ENCODE measurements at places on chromosomes 3 and 15.

- no peaks in the 10 kb centered on the region for H3K27me3 ChIP-seq
- H3K4me3 ChIP-seq, result no peak overlapping the region
- DNase-seq, result no peak
- no peaks in the 10 kb centered on the region for H3K36me3 ChIP-seq
- no peak overlapping the region for H3K27ac ChIP-seq
- no peaks in the 10 kb centered on the region for H3K4me1 ChIP-seq
Observed at GRCh38 chr3:105561876-105562275, 195.2 kb downstream of the ALCAM start.

DNA sequence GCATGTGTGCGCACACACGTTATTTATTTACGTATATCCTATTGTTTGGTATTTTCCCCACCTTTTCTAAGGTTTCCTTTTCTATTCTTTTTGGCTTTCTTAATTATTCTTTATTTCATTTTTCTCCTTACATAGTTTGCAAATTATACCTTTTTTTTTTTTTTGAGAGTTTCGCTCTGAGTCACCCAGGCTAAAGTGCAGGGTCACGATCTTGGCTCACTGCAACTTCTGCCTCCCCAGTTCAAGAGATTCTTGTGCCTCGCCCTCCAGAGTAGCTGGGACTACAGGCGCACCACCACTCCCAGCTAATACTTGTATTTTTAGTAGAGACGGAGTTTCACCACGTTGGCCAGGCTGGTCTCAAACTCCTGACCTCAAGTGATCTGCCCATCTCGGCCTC lies 20.0 kb upstream of the CILP start:
- no peak overlapping the region for H3K27ac ChIP-seq
- no peak overlapping the region for H3K4me3 ChIP-seq
- H3K27me3 ChIP-seq, result no peaks in the 10 kb centered on the region
- no peak for DNase-seq
- H3K4me1 ChIP-seq, result no peaks in the 10 kb centered on the region
- H3K36me3 ChIP-seq, result no peaks in the 10 kb centered on the region

- H3K27me3 ChIP-seq, result no peaks in the 10 kb centered on the region
- H3K4me1 ChIP-seq, result no peaks in the 10 kb centered on the region
- H3K27ac ChIP-seq, result no peak overlapping the region
Observed at GRCh38 chr3:154969366-154969765, 110.8 kb upstream of the MME start.

DNA sequence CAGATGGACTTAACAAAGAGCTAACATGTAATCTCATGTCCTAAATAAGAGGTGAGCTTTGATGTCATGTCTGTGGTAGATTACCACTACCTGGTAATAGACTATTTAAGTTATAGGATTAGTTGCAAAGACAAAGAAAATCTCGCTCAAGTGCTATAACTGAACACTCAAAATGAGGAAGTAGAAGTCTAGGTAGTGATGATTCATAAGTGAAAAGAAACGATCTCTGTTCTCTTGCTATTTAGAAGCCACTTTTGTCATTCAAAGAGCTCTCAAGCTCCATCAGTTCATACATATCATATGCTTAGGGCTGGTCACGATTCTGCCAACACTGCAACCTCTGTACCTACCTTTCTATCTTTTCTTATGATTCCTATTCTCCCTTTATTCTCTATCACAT lies 110.9 kb downstream of the EDEM1 start:
- H3K4me1 ChIP-seq, result no peaks in the 10 kb centered on the region
- no peaks in the 10 kb centered on the region for H3K36me3 ChIP-seq
- DNase-seq, result no peak
- no peak overlapping the region for H3K27ac ChIP-seq
- H3K27me3 ChIP-seq, result no peaks in the 10 kb centered on the region

GRCh38 chr3:116070061-116070460 lies 375.2 kb downstream of the LSAMP start:
- H3K27ac ChIP-seq, result no peak overlapping the region
- H3K4me1 ChIP-seq, result no peaks in the 10 kb centered on the region
- no peaks in the 10 kb centered on the region for H3K27me3 ChIP-seq
- no peak overlapping the region for H3K4me3 ChIP-seq

- H3K27me3 ChIP-seq, result peaks cover 37% of the 10 kb centered on the region
- peak; percentile 49 for DNase-seq
- no peak overlapping the region for H3K27ac ChIP-seq
Observed at GRCh38 chr3:184525337-184526087, 36.1 kb upstream of the EPHB3 start.

DNA sequence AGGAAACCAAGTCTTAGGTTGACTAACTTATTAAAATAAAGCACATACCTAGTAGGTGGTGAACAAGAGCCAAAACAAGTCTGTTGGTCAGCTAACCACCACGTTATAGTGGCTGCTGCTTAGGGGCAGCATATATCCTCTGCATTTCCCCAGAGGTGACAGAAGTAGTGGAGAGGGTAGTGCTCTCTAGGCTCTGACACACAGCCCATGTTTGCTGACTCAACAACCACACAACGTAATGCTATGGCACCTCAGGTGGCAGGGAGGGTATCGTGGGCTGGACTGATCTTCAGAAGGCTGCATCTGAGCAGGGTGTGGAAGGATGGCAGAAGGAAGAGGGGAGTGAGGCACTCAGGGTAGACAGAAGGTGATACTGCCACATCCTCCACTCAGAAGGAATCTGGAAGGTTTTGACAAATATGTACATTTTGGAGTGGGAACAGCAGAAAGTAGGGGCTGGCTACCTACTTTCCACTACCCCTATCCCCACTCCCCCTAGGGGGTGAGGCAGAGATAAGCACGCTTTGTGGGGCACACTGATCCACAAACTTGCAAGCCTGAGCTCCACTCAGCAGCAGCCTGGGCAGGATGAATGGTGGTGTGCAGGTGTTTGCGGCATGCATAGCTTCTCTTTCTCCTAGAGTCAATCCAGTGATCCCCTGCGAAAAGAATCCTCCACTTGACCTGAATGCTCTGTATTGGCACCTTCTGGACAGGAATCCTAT lies 178.1 kb downstream of the RORA start:
- H3K27ac ChIP-seq, result no peak overlapping the region
- H3K4me3 ChIP-seq, result no peak overlapping the region
- no peaks in the 10 kb centered on the region for H3K27me3 ChIP-seq
- H3K36me3 ChIP-seq, result no peaks in the 10 kb centered on the region

DNA sequence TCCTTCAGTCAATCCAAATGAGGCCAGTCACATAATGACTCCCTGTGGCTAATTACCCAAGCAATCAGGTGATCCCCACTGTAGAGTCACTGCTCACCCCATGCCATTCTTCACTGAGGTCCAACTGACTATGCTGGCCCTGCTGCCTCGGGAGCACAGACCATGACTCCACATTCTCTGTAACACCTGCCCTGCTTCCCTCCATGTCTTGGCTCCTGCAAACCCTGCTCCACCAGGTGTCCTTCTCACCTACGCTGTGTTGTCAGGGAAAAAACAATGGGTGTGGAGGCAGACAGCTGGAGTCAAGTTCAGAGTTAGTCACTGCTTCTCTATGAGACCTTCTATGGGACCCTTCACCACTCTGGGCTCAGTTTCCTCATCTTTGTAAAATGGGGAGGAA lies 6.1 kb upstream of the SFMBT1 start:
- DNase-seq, result no peak
- no peak overlapping the region for H3K4me3 ChIP-seq
- no peaks in the 10 kb centered on the region for H3K27me3 ChIP-seq
- H3K4me1 ChIP-seq, result no peaks in the 10 kb centered on the region
